NCI-H2171 (cell line): ENCODE measurements at places on chromosomes 16 and 17.

GRCh38 chr16:12833926-12834325, 30.2 kb upstream of the CPPED1 start:
- DNase-seq = no peak

DNA sequence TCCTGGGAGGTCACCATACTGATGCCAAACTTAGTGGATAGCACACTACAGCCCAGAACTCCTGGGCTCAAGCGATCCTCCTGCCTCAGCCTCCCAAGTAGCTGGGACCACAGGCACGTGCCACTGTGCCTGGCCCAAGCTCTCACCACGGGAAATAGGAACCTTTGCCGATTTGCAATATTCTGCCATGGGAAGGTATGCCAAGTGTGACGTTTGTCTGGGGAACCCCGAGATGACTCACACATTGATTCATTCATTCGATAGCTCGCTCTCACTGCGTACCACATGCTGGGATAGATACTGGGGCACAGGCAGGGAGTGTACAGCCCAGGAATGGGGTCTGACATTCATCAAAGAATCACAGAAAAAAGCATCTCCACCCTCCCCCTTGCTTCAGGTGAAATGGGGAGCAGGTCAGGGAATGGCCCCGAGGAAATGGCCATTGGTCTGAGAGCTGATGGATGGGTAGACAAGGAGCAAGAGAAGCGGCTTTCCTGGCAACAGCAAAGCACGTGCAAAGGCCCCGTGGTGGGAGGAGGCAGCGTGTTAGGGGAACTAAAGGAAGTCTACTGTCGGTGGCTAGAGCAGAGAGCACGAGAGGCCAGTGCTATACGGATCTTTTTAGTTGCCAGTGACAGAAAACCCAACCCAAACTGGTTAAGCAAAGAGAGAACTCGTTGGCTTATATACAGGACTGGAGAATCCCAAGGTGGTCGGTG, 44.1 kb downstream of the DNAH17 start:
- no peak for DNase-seq

GRCh38 chr16:2515180-2515851, 1.6 kb downstream of the ATP6V0C start:
- DNase-seq = no peak

- DNase-seq = no peak
Measured at GRCh38 chr16:85916141-85916890, 17.4 kb downstream of the IRF8 start.

GRCh38 chr17:75834279-75834920, 9.8 kb downstream of the UNC13D start:
- no peak for DNase-seq

DNA sequence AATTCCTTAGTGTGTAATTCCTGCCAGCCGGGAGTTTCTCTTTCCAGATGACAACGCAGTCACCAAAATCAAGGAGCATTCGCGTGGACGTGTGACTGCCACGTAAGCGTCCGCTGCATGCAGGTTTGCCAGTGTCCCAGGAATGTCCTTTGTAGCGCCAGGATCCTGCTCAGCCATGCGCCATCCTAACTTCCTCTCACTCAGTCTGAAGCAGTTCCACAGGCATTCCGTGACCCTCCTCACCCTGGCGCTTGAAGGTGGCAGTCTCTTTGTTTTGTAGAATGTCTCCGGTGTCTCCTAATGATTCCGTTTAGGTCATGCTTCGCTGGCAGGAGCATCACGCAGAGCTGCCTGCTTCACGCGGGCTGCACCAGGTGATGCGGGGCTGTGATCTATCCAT, 88.6 kb downstream of the RPTOR start:
- no peak for DNase-seq

DNA sequence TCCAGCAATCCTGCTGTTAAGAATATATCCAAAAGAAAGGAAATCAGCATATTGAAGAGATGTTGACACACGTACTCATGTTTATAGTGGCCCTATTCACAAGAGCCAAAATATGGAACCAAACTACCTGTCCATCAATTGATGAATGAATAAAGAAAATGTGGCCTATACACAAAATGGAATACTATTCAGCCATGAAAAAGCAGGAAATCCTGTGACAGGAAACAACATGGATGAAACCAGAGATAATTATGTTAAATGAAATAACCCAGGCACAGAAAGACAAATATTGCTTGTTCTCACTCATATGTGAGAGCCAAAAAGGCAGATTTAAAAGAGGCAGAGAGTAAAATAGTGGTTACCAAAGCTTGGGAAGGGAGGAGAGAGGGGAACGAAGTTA, 127.1 kb downstream of the KCNJ2 start:
- no peak for DNase-seq

GRCh38 chr17:8746501-8747236, 2.0 kb upstream of the CCDC42 start:
- no peak for DNase-seq

GRCh38 chr17:57749701-57750100, 4.6 kb upstream of the CCDC182 start:
- DNase-seq = no peak

DNA sequence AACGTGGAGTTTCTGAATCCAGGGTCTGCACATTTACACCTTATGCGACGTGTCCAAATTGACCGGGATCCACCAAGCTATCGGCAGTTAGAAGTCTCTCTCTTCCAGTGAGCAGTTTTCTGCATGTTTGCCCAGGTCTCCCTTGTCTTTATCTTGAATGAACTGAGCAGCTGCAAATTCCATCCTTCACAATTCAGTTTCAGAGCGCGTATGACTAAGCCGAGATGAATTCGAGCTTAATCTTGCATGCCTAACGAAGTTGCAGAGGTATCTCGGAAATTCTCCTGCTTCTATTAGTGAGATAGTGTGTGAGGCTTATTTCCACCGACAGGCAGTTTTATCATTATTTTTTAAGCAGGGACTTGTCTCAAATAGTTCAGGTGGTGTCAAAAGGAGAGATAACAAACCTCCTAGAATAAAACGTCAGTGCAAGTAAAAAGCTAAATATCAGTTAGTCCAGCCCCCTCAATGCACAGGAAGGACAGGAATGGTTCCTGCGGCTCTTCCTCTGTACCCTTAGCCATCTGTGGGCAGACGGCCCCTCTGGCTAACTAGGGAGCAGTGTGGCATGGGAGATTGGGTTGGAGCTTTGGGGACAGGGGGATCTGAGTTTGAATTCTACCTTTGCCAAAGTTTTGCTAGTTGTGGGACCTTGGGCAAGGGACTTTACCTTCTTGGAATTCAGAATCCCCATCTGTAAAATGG, 93.0 kb upstream of the GPR139 start:
- DNase-seq = no peak

DNA sequence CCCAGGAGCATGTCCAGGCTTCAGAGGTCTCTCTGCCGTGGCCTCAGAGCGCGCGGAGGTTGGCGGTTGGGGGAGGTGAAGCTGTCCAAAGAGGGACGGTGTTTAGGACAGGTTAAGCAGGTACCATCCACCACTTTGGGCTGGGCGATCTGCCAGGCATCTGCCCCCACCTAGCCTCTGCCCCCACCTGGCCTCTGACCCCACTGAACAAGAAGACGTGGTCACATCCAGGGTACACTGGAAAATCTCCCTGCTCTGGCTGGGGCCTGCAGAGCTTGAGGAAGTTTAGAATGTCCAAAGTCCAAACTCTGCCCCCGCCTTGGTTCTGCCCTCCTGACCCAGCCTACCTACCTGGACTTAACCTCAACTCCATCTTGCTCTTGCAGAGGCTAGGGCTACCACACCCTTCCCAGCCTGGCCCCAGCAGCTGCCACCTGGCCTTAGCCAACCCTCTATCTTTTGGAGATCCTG, 1.6 kb downstream of the ITGA3 start:
- DNase-seq = no peak

DNA sequence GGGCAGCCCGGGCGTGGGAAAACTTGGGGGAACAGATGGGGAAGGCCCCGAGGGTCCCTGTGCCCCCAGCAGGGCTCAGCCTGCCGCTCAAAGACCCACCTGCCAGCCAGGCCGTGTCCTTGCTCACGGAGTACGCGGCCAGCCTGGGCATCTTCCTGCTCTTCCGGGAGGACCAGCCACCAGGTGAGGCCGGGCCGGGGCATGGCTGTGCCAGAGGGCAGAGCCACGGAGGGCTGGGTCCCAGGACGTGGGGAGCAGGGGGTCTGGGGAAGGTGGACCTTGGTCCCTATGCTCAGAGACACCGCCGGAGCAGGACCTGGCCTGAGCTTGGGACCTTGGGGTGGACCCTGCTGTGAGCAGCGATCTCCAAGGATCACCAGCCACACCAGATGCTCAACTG, 509 bp downstream of the ADAD2 start:
- no peak for DNase-seq

DNA sequence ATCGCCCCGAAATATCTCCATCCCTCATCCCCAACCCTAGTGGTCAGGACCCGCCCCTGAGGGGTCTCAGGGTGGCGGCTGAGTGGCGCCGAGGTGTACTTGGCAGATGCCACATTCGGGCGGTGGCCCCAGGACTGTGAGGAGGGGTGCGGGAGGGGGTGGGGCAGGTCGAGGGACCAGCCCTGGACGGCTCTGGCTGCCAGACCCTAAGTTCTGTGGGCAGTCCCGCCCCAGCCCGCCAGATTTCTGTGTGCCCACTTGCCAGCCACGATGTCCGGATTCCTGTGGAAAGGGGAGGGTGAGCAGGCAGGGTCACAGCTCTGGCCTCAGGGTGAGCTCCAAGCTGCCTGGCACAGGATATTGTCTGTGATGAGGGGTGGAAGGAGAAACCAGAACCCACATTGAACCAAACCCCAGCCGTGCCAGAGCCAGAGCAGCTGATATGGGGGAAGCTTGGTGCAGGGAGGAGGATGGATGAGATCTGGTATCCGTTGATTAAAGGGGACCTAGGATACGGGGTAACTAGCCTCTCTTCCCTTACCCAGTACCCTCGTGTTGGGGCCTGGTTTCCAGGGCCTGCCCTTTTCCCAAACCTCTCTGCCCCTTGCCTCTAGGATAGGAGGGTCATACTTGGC, 1.1 kb upstream of the CHAD start:
- DNase-seq = no peak

DNA sequence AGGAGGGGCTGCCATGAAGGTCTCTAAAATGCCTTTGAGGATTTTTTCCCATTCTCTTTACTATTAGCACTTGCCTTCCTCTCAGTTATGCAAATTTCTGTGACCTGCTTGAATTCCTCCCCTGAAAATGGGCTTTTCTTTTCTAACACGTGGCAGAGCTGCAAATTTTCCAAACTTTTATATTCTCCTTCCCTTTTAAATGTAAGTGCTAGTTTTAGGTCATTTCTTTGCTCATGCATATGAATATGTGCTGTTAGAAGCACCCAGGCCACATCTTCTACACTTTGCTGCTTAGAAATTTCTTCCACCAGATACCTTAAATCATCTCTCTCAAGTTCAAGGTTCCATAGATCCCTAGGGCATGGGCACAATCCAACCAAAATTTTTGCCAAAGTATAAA, 11.8 kb downstream of the CLEC10A start:
- DNase-seq = no peak

DNA sequence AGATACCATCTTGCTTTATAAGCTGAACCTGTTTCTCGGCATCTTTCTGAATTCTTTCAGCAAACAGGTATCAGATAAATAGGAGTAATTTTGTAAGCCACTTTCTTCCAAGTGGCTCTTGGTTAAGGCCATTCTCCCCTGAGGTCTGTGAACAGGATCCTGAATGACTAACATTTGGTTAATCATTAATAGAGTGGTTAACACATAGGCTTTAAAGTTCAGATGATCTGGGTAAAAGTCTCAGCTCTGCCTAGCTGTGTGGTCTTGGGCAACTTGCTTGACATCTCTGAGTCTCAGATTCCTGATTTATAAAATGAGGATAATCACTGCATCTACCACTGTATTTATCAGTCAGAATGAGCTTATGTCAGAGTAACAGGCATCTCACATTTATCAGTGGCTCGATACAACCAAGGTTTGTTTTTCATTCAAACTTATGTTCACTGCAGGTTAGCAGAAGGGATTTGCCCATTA, 44.4 kb upstream of the ANKFN1 start:
- no peak for DNase-seq

DNA sequence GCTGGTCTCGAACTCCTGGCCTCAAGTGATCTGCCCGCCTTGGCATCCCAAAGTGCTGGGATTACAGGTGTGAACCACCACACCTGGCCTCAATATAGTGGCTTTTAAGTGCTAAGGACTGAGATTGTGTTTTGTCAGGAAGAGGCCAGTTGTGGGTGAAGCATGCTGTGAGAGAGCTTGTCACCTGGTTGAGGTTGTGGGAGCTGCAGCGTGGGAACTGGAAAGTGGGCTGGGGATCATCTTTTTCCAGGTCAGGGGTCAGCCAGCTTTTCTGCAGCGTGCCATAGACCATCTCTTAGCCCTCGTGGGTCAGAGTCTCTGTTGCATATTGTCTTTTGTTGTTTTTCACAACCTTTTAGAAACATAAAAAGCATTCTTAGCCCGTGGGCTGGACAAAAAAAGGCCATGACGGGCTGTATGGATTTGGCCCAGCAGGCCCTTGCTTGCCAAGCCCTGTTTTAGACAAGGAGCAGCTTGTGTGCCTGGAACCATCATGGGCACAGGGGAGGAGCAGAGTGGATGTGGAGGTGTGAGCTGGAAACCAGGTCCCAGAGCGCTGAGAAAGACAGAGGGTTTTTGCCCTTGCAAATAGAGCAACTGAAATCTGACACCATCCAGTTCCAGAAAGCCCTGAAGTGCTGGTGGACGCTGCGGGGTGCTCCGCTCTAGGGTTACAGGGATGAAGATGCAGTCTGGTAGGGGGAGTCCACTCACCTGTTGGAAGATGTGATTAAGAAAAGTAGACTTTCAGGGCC, 5.5 kb downstream of the BIRC5 start:
- peak; percentile 63 for DNase-seq

- no peak for DNase-seq
Measured at GRCh38 chr17:17075125-17075781, 33.0 kb downstream of the MPRIP start.

DNA sequence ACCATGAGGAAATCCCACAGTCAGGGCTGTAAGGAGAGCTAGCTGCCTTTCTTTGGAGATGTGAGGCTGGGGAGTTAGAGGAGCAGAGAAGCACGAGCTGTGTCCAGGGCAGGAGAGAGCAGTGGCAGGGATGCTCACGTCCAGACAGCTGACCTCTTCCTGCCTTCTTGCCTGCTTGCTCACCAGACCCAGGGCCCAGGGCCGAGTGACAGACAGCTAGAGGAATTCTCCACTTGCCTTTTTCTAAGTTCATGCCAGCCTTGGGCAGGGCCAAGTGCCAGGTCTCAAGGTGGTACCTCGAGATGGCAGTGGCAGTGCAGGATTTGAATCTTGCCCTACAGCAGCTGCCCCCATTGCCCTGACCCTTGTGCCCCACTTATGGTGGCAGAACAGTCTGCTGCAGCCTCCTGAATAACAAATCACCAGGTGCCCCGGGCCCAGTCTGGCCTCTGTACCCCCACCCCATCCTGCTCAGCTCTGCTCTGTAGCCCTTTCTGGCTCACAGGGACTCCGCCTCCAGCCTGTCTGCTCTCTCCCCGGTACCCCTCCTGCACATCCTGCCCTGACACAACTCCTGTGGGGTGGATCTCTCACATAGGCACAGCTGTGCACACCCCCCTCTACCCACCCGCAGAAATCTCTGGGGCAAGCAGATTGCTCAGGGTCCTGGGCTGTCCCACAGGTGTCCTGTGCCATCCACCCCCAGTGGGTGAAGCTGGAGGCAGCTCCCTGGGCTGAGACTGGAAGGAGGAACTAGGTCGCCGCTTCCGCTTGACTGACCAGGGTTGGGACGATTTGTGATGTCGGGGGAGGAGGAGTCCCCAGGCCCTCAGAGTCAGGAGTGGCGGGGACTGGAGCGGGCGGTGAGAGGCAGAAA, 25.9 kb downstream of the GRIN2C start:
- DNase-seq = no peak

GRCh38 chr17:5499476-5500231, 13.3 kb downstream of the MIS12 start:
- DNase-seq = peak; percentile 26
